ENCODE measurements at places on chromosomes 13 and 19.

GRCh38 chr19:2983351-2984214 lies 6.2 kb downstream of the TLE6 start:
- peak; percentile 17 for DNase-seq

- DNase-seq = no peak
Measured at GRCh38 chr19:30014770-30015169, 72.7 kb downstream of the URI1 start.

GRCh38 chr19:56141417-56141993 lies 418 bp downstream of the ZNF444 start:
- DNase-seq = no peak

- DNase-seq = no peak
Measured at GRCh38 chr13:31224174-31224669, 24.4 kb downstream of the B3GLCT start.

- DNase-seq = no peak
Measured at GRCh38 chr13:24625870-24626849, 54.0 kb upstream of the ATP12A start.

DNA sequence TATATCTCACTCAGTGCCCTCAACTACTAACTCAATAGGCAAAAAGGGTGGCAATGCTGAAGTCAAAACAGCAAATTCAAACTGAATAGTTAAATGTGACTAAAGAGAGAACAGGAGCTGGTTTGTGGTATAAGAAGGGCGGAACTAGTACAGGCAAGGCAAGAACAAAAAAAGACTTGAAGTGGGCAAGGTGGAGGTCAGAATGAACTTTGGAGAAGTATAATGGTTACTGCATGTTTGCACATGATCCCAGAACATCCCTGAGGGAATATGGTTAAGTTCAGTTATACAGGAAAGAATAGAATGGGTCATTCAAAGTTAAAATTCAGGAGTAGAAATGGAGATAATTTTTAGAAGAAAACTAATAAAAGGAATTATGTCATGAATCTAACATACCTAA lies 85.5 kb downstream of the DIAPH3 start:
- no peak for DNase-seq

DNA sequence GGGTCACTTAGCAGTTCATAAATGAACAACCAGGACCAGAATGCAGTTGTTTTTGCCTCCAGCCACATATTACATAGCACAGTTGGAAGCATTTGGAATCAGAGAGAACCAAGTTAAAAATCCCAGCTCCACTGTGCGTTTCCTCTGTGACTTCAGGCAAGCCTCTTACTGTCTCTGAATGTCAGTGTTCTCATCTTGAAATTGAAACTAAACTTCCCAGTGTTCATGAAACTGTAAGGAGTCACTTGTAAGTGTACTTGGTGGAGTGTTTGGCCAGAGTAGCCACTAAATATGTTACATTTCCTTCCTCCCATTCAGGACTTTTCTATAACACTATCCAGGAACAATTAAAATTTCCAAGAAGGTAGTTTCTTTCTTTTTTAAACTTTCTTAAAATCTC lies 276.8 kb downstream of the KCNRG start:
- DNase-seq = peak; percentile 50

DNA sequence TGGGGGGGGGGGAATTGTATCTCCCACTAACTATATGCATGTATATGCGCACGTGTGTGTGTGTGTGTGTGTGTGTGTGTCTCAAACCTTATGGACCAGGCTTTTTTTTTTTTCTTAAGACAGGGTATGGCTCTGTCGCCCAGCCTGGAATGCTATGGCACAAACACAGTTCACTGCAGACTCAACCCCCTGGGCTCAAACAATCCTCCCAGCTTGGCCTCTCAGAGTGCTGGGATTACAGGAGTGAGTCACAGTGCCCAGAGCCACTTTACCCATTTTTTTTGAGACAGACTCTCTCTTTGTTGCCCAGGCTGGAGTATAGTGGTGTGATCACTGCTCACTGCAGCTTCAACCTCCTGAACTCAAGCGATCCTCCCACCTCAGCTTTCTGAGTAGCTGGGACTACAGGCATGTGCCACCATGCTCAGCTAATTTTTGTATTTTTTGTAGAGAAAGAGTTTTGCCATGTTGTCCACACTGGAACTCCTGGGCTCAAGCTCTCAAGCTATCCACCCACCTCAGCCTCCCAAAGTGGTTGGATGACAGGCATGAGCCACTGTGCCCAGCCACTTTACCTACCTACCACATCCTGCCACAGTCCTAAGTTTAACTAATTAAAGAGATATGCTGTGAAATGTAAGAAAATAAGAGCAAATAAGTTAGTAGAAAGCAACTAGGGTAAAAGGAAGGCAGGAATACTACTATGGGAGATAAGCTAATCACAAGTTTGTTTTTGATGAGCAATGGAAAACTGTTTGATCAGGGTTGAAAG lies 2.4 kb downstream of the ZMYM5 start:
- DNase-seq = no peak

DNA sequence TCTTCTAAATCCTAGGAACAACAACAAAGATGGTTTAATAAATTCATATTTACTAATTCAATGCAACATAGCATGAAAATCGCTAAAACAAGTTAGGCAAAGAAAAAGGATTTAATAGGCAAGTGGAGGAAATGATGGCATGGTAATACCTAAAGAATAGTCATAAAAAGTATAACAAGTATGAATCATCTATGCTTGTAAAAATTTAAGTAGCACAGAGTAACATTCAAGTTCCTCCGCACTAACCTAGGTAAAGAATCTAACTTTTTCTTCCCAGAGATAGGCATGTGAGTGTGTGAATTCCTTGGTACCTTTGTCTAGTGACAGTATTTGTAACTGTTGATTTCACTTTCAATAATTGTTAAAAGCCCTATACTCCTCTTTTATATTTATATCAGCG lies 42.6 kb downstream of the RCBTB2 start:
- DNase-seq = no peak

DNA sequence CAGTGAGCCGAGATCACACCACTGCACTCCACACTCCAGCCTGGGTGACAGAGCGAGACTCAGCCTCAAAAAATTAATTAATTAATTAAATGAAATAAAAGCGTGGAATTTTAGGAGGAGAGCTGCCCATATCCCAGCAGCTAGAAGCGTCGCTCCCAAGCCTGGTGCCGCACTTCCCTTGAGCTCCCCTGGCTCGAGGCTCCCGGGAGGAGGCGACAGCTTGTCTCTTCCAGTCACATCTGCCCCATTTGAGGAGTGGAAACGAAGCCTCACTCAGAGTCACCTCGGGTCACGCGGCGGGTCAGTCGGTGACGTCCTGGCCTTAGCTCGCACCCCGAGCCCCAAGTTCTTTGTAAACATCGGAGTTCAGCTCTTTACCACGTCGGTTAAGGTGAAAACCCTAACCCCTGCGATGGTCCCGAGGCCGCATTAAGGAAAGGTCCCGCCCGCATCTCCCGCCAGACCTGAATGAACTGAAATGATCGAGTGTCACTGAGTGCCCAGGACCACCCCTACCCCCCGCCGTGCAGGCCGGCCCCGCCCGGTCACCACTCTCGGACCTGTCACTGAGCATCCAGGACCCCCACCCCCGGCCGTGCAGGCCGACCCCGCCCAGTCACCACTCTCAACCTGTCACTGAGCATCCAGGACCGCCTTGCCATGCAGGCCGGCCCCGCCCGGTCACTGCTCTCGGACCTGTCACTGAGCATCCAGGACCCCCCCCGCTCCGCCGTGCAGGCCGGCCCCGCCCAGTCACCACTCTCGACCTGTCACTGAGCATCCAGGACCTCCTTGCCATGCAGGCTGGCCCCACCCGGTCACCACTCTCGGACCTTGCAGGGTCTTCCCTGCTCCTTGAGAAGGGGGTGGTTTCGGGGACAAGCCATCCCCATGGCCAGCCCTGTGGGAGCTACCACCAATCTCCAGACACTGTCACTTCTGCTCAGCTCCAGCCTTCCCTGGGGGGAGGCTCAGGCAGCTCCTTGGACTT lies 176.9 kb downstream of the KDM4B start:
- DNase-seq = no peak

- DNase-seq = no peak
Measured at GRCh38 chr19:6707658-6708018, 12.8 kb downstream of the C3 start.

DNA sequence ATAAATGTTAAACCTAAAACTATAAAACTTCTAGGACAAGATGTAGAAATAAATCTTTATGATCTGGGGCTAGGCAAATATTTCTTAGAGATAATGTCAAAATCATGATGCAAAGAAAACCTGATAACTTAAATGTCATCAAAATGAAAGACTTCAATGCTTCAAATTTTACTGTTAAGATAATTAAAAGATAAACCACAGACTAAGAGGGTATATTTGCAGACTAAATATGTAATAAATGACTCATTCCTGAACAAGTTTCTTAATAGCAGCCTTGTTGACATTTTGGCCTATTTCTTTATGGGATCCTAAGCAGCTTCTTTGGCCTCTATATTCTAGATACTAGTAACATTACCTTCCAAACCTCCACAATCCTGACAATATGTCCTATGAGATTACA lies 2878.3 kb upstream of the PCDH20 start:
- DNase-seq = no peak

DNA sequence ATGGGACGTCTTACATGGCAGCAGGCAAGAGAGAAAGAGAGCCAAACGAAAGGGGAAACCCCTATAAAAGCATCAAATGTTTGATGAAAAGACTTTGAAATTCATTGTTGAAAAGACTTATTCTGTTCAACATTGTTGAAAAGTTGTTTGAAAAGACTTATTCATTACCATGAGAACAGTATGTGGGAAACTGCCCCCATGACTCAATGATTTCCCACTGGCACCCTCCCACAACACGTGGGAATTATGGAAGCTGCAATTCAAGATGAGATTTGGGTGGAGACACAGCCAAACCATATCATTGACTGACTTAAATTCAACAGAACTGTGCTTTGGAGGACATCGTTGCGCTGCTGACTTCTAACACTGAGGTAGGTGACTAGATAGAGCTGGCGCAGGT lies 48.0 kb upstream of the RCBTB2 start:
- no peak for DNase-seq

- no peak for DNase-seq
Measured at GRCh38 chr13:65911546-65912193, 1318.5 kb downstream of the PCDH9 start.

DNA sequence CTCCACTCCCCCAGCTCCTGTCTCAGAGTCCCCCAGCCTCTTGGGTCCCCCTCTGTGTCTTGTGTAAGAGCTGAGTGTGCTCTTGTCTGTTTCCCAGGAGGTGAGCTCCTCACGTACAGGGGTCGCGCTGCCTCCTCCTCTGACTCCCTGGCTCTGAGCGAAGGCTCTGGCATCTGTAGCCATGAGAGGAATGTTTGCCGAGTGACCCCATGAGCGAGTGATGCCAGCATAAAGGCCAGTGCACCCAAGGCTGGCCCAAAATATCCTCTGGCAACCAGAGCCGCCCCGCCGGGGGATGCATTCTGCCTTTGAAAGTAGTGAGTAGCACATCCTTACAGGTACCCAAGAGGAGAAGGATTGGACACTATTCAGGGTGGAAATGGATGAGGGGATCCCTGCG lies 26.2 kb upstream of the C19orf12 start:
- no peak for DNase-seq

GRCh38 chr19:15441317-15441716 lies 8.4 kb downstream of the WIZ start:
- DNase-seq = no peak

GRCh38 chr19:17560205-17560595 lies 4.8 kb downstream of the COLGALT1 start:
- DNase-seq = peak; percentile 96

GRCh38 chr13:60312851-60313505 lies 84.0 kb upstream of the TDRD3 start:
- no peak for DNase-seq

- peak; percentile 88 for DNase-seq
Measured at GRCh38 chr19:33292595-33293254, 9.6 kb downstream of the CEBPA start.

- DNase-seq = no peak
Measured at GRCh38 chr19:18123819-18124218, 26.2 kb downstream of the MAST3 start.

DNA sequence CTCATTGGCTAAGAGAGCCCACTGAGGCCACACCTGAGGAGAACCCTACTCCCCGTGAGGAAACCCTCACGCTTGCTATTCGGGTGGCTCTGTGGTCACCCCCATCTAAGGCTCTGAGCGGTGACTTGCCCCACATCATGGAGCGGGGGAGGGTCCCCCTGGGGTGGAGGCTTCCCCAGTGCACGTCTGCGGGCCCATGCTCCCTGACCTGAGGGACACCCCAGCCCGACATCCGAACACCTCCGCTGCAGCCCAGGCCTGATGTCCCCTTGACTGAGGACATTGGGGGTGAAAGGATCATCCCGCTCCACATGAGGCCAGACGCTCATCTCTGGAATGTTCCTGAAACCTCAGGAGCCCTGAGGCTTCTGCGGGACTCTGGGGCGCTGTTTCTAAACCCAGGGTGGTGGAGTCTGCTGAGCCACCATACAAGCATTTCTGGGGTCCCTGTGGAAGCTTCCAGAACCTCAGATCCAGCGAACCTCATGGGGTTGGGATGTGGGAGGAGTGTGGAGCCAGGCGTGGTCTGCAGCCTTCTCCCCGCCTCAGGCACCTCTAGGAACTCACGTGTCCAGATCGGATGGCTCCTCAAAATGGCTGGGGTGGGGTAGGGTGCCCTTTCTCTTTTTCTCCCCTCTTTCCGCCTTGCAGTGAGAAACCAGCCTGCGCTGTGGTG lies 19.9 kb downstream of the TMED1 start:
- no peak for DNase-seq

DNA sequence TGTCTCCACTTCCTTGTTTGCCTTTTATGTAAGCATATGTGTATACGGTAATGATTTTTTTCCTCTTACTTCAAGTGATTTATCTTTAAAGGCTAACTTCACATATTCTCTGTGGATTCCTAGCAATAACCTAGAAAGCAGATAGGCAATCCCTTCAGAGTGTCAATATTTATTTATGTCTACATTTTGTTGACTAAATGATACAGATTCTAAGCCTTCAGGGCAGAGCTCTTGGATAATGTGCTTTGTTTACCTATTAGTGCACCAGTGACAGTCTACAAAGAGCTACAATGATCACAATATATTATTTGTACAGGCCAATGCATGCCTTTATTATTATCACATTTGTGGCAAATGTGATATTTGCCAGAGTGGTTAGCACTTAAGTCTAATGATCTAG lies 406.2 kb downstream of the EFNB2 start:
- no peak for DNase-seq

- no peak for DNase-seq
Measured at GRCh38 chr19:19348266-19348665, 27.6 kb downstream of the MAU2 start.

DNA sequence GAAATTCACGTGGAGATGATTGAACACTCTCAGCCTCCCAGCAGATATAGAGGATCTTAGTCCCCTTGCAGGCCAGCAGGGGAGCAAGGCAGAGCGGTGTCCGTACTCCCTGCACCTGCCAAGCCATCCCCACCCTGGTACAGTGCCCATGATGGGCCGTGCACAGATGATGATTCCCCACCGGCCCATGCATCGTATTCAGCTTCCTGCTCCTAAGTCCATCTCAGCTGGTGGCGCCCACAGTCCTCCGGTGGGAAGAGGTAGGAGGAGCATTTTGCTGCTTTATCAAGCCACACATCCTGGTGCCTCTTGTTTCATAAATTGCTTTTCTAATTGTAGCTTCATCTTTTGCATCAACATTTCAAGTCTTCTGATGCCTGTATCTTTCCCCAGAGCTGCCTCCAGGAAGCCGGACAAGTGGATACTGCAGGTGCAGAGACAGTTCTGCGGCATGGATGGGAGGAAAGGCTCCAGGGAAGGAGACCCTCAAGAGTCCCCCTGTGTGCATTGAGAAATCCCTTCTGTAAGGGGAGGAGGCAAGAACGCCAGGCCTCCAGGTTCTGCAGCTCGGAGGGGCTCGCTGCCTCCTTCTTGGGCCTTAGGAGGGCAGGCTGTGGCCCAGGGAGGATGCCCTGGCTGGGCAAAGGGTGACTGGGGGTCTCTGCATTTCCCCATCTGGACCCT lies 55.3 kb downstream of the F2RL3 start:
- DNase-seq = no peak

Data from suppressor macrophage (primary cell).